ENCODE measurements at places on chromosomes 2 and 18. TPM values are rescaled to one million over a fixed set of nuclear protein-coding genes. Genes with fewer than 3 reads are reported as not detected.

- DNase-seq: no peak
These were observed 2.2 kb upstream of the UGT1A6 start for GRCh38 chr2:233690444-233690843.

DNA sequence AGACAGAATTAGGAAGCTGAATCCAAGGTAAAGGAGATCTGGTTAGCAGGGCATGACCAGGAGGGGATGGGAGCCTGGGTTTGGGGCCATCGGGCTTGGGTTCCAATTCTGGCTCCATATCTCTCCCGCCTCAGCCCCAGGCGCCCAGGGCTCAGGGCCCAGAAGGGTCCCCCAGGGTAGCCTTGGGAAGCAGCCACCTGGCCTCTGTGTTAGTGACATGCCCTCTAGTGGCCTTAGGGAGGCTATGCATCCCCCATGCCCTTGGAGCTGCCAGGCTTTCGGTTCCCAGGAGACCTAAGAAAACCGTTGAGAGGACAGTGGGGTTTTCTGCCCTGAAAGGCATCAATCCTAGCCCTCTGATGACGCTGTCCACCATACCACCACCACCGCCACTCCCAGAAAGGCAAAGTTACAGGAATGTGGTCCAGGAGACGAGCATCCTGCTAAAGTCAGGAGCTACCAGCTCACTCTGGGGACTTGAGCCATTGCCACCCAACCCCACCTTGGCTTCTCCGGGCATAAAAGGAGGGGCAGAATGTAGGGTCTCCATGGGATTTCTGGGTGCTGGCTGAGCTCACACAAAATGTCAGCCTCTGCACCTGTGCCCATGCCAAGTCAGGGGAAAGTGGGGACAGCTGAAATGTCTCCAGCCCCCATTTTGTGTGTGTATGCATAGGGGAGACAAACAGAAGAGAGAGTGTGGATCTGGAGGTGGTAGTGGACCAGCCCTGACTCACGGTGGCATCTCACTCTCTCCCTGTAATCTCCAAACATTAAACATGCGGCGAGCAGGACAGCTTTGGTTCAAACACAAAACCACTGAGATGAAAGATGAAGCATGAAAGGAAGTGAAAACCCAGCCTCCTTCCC, 56.5 kb downstream of the EMX1 start:
- peak; percentile 48 for DNase-seq

GRCh38 chr2:67798541-67799160, 264.2 kb downstream of the C1D start:
- no peak for DNase-seq

The RAB27B gene
- 3.8 TPM for polyA plus RNA-seq

DNA sequence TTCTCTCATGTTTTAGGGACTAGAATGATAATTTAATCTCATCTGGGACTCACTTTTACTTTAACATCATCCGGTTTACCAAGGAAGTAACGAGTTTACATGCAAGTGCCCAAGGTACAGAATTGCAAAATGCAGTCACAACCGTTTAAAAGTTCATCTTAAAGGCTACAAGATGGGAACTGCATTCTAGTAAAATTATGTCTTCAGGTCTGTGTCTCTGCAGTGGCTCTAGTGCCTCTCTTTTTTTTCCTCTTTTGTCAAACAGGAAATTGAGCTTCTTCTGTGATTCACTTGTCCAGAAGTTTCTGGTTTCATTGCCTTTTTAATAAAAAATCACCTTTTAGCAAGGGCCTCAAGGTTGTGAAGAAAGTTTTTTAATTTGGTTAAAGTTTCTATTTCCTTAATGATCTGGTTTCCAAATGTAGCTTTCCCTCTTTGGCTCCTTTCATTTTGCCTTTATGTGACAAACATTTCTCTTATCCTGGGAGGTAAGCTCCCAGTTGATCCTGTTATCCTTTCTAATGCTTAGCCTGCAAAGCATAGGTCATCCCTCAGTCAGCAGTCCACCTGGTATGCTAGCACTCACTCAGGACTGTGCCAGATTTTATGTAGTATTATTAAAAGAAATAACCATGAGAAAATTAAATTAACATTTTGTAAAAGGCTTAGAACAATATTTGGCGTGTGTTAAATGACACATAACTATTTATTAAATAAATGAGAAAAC, 2.4 kb downstream of the GLS start:
- DNase-seq: no peak

The PDE11A gene
- 9.4 TPM for polyA plus RNA-seq

DNA sequence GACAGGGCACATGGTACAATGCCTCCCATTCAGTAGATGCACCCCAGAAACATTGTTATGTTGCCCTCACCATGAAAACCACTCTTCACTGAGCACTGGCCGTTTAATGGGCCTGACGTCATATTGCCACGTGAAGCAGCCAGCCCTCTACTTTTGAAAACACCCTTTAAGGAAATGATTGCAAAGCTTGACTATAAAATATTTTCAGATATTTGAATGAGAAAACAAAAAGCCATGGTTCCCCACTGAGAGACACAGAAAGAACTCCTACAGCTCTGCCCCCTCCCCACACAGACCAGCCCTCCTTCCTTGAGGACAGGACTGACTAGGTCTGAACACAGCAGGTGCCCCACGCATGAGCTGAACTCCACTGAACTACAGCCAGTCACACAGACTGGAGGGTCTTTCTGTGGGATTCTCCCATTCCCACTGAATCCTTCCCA, 349.1 kb downstream of the ANAPC1 start:
- peak; percentile 25 for DNase-seq
